ENCODE measurements at places on chromosomes 4 and X.

- no peak for DNase-seq
Measured at GRCh38 chr4:137609718-137610430, 77.6 kb upstream of the PCDH18 start.

DNA sequence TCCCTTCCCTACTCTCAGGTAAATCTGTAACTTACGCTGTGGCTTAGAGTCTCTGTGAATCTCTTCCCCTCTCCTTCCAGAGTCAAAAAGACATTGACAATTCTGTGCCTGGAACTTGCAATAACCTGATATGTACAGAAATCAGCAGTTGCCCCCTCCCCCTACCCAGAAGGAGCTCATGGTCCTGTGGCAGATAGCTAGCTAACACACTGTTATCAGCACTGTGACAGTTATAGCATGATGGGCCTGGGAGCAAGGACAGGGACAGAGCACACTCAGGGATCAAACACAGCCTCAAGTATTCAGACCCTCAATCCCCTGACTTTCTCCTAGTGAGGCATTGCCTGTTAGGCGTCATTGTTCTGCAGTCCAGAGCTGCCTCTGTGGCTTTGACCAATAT lies 18.7 kb upstream of the MAGEA10 start:
- DNase-seq: no peak

- DNase-seq: no peak
Measured at GRCh38 chrX:39414290-39414854, 613.1 kb downstream of the MID1IP1 start.

- DNase-seq: no peak
Measured at GRCh38 chr4:158714937-158715336, 8.3 kb downstream of the PPID start.

GRCh38 chr4:7584098-7584497 lies 149.4 kb upstream of the PSAPL1 start:
- no peak for DNase-seq

- no peak for DNase-seq
Measured at GRCh38 chr4:16580514-16580913, 317.9 kb downstream of the LDB2 start.

DNA sequence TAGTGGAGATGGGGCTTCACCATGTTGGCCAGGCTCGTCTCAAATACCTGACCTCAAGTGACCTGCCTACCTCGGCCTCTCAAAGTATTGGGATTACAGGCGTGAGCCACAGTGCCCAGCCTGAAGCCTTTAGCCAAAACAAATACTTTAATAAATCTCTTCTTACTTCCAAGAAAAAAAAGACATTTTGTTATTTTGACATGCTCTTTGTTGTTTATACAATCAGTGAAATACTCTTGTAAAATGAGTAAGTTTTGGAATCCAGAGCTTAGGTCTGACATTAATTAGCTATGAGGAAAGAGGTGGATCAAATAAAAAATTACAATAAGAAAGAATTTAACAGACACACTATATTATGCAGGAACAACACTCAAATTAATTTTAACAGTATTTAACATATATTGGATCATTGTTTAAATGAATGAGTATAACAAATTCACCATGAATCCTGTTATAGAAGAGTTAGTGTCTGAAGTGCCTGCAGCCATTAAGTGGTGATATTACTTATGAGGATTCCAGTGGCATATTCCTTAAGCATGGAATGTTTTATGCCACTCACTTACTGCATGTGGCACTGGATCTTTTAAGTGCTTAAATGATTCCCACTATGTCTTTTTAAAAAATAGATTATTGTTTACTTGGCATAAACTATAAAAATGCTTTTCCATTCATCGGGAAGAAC lies 260.1 kb upstream of the GIMD1 start:
- no peak for DNase-seq

- no peak for DNase-seq
Measured at GRCh38 chr4:185849664-185850550, 37.9 kb upstream of the SORBS2 start.

DNA sequence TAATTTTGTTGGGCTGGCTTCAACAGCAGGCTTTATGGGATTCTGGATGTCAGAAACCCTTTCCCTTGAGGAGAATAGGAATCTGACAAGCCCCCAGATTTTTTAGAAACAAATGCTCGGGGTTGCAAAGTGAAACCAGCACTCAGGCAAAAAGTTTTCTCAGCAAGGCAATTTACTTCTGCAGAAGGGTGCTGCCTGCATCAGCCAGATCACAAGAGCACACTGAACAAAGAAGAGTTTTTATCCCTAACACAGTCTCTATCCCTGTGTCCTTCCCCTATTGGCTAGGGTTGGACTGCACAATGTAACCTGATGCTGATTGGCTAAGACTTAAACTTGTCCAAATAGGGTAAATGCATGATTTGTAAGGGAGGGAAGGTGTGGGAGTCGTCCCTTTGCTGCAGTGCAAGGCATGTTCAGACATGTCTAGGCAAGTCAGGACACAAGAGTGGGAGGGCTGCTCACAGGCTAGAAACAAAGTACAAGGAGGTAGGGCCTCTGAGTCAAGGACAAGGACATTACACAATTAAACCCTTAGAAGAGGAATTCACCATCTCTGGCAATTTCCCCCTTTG lies 175.8 kb downstream of the CCNG2 start:
- no peak for DNase-seq

- DNase-seq: no peak
Measured at GRCh38 chrX:50372966-50373365, 97.7 kb downstream of the DGKK start.

Data from activated naive CD4-positive, alpha-beta T cell treated with anti-CD3 and anti-CD28 coated beads for 36 hours (primary cell).